ENCODE measurements at places on chromosomes 1 and 21.

DNA sequence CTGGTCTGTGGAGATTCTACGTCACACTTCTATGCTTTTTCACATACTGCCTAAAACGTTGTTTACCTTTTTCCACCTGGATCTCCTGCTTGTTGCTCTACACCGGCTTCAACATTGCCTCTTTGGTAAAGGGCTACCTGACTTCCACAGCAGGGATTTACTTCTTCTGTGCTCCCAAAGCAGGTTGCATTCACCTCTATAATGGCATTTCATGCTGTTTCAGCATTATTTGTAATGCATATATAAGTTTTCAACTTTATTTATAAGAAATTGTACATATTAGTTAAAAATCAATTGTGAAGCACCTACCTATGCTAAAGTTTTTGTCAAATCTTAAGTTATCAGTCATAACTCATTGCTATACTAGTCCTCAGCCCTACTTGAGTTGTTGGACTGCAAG, 55.4 kb downstream of the DDAH1 start:
- no peak for DNase-seq

DNA sequence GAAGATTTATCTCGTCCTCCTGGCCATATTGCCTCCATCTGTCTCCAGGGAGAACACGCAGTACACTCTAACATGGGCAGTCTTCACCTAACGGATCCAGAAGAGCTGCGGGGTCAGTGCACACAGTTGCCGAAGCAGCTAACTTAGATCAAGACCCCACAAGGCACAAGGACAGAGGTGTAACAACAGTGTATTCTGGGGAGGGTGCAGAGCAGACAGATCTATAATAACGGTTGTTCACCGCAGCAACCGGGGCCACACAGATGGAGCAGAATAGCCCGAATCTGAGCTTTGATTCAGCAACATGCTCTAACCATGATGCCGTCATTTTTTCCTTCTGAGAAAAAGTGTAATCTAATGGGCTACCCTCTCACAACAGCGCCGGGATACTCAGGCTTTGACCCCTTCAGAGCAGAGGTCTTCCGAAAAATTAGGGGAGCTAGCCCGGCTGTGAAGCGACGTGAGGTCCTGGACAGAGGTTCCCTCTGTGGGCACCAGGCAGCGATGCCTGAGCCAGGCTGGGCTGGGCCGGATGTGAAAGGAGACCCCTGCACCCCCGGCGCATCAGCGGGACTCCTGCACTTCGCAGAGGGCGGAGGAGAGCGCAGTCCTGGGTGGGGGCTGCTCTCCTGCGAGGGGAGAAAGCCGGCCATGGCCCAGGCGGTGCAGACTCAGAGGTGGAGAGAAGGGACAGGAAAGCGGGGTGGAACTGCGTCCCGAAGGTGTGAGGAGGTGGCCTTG, 57.5 kb downstream of the BCL9 start:
- DNase-seq = no peak

GRCh38 chr1:39952359-39953110, 2.4 kb upstream of the MFSD2A start:
- DNase-seq = no peak

GRCh38 chr1:198575798-198576641, 35.5 kb upstream of the ATP6V1G3 start:
- no peak for DNase-seq

GRCh38 chr1:21255284-21255942, 34.9 kb downstream of the ECE1 start:
- DNase-seq = peak; percentile 65

DNA sequence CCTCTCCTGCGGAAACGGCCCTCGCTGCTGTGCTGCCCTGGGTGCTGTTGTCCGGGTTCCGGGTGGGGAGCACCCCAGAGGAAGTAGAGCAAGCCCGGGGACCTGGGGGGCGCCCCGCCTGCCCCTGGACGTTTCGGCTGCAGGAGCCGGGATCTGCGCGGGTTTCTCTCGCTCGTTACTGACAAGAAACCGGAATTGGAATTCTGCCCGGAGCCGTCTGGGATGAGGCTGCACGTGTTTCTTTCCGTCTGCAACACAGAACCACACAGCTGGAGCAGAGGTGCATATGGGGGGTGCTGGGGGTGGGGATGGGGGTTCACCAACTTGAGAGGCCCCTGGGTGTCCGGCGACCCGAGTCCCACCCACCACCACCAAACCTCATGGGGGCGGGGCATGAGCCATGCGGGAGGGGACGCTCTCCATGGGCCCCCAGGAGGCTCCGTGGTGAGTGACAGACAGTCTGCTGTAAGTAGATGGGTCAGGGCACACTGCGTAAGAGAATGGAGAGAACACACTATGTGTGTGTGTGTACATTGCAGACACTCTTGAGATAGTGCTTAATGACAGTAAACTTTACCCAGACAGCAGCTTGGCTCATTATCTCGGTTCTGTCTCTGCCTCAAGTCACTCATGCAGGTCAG, 261.4 kb upstream of the C1orf174 start:
- DNase-seq = no peak

DNA sequence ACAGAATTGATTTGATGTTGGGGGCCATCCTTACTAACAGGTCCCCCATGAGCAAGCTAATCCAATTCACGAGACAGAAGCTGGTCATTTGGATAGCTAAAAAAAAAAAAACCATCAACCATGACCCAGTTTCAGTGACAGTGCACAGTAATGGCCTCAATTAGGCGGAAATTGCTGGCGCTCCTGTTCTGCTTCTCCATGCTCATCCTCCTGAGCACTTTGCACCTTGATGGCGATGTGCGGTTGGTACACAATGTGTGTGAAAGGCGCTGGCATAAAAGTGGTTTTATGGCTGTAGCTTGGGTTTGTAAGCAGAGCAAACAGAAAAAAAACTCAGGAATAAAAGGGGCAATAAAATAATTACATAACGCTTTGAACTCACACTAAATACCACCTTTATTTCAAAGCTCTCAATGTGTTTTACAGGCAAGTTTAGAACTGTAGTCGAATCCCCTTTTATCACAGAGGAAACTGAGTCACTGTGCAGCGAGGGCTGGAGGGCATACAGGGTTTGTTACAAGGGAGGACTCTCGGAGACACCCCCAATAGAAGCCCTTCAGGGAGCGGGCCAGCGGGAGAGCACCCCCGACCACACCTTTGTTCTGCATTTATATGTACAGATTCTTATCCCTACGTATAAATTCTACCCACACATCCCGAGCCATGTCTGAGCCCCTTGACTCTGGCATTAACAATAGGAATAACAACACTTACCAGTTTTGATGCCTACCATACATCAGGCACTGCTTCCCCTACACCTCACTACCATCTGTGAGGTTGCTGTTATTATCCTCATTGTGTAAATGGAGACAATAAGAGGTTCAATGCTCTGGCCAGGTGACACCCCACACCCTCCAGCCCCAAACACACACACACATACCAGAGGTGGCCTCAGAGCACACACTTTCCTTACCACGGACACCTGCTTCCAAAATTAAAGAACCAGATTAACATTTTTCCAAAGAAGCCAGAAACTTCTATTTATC, 213.5 kb upstream of the IRF2BP2 start:
- no peak for DNase-seq

- no peak for DNase-seq
These were observed 35.8 kb upstream of the VCAM1 start for GRCh38 chr1:100683448-100684349.

DNA sequence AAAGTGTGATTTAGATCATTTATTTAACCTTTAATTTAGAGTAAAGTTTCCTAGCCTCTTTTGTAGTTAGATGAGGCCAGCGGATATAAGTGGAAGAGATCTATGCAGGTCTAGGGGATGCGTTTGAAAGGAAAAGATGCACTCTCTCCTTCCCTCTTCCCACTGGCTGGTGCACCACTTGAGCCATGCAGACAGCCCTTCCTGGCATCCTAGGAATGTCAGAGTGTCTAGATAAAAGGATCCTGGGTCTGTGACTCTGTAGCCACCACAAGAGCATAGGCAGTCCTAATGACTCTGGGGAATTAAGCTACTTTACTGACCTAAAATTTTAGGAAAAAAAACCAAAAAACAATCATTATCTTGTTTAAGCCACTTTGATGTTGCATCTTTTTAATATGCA, 16.0 kb upstream of the STUM start:
- no peak for DNase-seq

All from NCI-H1048 (cell line).